NCI-H82 (cell line): ENCODE measurements at places on chromosomes 6 and 20.

- peak; percentile 72 for DNase-seq
Observed at GRCh38 chr6:142944124-142945048, 590 bp downstream of the HIVEP2 start.

DNA sequence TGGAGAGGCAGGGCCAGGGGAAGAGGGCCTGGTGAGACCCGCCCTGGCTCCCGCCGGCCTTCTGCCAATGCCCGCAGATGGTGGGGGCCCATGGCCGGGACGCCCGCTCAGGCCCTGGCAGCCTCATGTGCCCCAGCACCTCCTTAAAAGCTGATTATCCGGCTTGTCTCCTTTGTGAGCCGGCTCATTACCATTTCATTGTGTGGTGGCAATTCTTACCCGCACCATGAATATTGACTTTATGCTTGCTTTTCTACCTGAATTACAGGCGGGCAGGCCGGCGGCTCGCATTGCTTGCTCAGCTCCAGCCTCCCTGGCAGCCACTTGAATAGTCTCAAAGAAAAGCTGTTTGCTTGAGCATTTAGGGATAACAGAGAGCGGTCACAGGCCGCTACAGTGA lies 120.0 kb upstream of the JAG1 start:
- no peak for DNase-seq

- no peak for DNase-seq
Observed at GRCh38 chr20:37218441-37218840, 39.1 kb upstream of the MROH8 start.

GRCh38 chr6:136716917-136717715 lies 75.2 kb downstream of the MAP3K5 start:
- DNase-seq: no peak

DNA sequence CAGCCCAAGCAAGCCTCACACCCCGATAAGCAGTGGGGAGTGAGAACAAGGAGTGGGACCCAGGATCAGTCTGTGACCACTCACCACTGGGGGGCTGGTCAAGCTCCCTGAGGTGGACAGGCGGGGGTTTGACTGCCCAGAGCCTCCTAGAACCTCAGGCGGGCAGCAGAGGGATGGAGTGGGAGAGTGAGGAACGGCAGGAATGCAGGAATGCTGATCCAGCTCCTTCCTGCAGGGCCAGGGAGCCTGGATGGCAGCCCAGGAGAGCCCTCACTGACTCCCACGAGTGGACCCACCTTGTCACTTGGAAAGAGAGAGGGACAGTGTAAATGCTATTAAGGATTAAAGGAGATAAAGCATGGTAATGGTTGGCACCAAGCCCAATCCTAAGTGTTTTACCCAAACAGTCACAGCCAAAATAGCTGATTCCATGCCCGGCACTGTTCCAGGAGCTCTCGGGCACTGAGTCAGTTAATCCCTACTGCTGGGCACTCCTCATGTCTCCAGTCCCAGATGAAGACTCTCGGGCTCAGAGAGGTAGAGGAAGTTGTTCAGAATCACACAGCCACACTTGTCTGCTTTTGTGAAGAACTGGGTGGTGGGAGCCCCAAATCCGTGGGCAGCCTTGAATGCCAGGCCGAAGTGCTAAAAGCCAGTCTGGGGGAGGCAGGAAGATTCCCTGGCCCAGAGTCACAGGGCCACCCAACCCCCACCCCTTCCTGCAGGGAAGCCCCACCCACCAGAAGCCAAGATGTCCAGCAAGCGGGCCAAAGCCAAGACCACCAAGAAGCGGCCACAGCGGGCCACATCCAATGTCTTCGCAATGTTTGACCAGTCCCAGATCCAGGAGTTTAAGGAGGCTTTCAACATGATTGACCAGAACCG lies 3.1 kb downstream of the MYL9 start:
- peak; percentile 72 for DNase-seq

- DNase-seq: no peak
Observed at GRCh38 chr6:143676437-143677045, 1.2 kb upstream of the PHACTR2 start.

DNA sequence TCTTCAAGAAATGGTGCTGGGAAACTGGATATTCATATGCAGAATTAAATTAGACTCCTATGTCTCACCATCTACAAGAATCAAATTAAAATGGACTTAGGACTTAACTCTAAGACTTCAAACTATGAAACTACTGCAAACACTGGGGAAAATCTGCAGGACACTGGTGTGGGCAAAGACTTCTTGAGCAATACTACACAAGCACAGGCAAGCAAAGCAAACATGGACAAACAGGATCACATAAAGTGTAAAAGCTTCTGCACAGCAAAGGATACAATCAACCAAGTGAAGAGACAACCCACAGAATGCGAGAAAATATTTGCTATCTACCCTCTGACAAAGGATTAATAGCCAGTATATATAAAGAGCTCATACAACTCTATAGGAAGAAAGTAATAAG lies 1161.1 kb upstream of the CITED2 start:
- no peak for DNase-seq

DNA sequence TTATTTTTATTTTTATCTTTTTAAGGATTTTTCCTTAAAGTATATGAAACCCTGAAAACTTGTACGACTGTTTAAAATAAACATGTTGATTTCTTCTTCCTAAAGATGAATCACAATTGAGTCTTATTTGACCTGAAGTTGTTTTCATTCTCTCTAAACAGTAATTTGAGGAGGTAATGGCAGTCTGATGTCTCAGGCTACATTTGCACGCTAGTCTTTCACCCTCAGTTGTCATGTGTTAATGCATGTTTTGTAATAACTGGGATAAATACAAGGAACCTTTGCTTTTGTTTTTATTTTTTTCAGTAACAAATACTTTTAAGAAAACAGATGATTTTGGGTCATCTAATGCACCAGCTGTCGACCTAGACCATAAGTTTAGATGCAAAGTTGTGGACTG lies 55.2 kb downstream of the SCAND1 start:
- DNase-seq: no peak

- no peak for DNase-seq
Observed at GRCh38 chr6:33882154-33882553, 78.4 kb upstream of the MLN start.

GRCh38 chr6:30167101-30167500 lies 3.8 kb downstream of the TRIM15 start:
- DNase-seq: no peak

DNA sequence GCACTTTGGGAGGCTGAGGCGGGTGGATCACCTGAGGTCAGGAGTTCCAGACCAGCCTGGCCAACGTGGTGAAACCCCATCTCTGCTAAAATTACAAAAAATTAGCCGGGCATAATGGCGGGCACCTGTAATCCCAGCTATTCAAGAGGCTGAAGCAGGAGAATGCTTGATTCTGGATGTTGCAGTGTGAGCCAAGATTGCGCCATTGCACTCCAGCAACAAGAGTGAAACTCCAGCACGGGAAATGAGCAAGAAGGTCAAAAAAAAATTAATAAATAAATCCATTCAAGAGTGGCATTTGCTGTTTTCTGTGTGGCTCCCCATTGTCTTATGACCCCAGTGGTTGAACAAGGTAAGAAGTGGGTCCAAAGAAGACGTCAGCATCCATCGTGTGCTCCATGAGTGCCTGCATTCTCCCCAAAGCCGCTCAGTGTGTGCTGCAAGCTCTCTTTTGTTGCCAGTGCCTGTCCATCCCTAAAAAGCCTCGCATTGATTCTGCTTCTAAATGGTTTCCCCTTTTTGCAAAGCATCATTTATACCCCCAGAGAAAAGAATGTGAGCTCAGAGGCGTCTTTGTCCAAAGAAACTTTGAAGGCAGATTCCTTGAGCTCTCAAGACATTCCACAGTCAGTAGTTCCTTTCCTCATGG lies 38.8 kb upstream of the MAP3K4 start:
- no peak for DNase-seq

DNA sequence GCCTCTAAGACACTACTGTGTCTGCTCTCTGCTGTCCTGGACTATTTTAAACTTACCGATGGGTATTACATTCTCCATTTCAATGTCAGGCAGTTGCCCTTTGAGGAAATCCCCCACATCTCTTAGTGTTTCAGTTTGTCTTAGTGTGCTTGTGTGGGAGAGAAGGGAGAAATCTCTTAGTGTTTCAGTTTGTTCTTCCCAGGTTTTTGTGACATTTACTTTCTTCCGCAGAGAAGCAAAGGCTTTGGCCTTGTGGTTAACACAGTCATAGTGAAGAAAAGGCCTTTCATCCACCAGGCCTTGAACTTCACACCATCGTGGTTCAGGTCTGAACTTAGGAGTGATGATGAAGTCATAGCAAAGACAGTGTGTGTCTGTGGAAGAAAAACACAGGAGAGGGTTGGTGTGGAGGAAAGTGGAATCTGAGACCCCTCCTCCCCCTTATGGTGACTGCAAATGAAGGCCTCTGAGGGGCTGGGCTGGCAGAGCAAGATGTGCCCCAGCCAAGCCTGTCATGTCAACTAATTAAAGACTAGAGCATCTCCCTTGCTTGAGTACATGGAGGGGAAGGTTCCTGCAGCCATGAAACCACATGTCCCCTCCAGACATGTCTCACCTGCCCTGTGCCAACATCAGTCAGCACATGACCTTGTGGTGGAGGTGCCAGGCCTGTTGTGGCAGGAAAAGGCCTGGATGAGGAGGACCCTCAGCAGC lies 23.9 kb downstream of the RAET1L start:
- DNase-seq: no peak

- DNase-seq: no peak
Observed at GRCh38 chr6:51301962-51302361, 483.3 kb downstream of the TFAP2B start.
